Activated T-helper 1 cell treated with anti-CD3 and anti-CD28 coated beads, Interleukin-12 subunit alpha, Interleukin-12 subunit beta, Interleukin-2, Interleukin-4 antibody, amounts not matched to agents 30 ng/mL and 10 ng/mL and 1 ng/mL, durations not matched to agents 14 hours and 24 hours and 36 hours (primary cell): ENCODE measurements at places on chromosomes 3 and 15. TPM values are rescaled to one million over a fixed set of nuclear protein-coding genes. Genes with fewer than 3 reads are reported as not detected.

LRRC57 gene
- total RNA-seq = 19.9 TPM in 2 replicates

CLRN1 gene
- not detected in 2 replicates for total RNA-seq

PRSS50 gene
- not detected in 2 replicates for total RNA-seq

BSN gene
- total RNA-seq = 0.13 and 0.34 TPM in 2 replicates

IL16 gene
- 107 and 111 TPM in 2 replicates for total RNA-seq

TNFAIP8L3 gene
- total RNA-seq = 0.20 and 0.49 TPM in 2 replicates

HYAL3 gene
- total RNA-seq = 7.9 and 8.0 TPM in 2 replicates

MIX23 gene
- total RNA-seq = 106 and 111 TPM in 2 replicates

GRCh38 chr15:40106203-40107161 lies 2.2 kb downstream of the BMF start:
- DNase-seq = no peak

DNA sequence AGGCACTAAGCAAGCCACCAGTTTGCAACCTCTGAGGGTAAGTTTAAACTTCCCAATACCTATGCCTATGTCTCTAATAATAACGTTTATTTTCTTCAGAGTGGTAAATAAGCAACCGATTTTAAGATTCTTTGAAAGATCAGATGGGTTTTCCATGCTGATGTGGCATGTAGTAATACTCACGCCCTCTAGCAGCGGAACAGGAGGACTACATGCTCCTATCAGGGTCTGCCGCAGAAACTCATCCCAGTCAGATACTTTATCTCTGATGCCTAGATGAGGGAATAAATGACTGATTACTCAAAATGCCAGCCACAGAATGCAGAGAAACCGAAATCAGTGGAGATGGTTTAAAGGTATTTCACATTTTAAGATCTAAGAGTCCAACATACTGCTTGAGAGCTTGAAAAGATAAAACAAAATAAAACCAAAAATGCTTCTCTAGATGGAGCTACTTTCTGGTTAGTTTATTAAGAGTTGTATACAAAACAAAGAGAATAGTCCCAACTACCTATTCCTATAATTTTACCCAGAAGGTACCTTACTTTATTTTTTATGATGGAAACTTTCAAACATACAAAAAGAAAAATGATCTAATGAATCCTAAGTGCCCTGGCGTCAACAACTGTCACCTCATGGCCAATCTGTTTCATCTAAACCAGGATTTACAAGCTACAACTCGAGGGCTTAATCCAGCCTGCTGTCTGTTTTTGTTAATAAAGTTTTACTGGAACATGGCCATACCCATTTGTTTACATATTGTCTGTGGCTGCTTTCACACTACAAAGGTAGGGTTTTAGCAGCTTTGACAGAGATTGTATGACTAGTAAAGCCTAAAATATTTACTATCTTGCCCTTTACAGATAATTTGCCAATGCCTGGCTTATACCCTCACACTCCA lies 37.5 kb upstream of the STIMATE start:
- DNase-seq = peak; percentile 16

DNA sequence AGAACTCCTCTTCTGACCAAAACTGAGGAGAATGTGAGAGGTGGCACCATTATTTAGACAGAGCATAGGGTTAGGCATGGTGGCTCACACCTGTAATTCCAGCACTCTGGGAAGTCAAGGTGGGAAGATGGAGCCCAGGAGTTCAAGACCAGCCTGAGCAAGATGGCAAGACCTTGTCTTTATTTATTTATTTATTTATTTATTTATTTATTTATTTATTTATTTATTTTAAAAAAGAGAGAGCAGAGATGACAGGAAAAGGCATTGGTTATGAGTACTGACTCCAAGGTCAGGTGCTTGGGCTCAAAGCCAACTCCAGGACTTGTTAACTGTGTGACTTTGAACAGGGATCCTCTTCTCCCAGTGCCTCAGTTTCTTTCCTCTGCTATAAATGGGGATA lies 217.7 kb downstream of the MEX3B start:
- DNase-seq = no peak

GRCh38 chr15:43382310-43382709 lies 11.4 kb downstream of the TUBGCP4 start:
- DNase-seq = no peak

- DNase-seq = peak; percentile 48
Observed at GRCh38 chr3:49602877-49603411, 48.7 kb downstream of the BSN start.

GRCh38 chr3:143952569-143953072 lies 19.0 kb upstream of the DIPK2A start:
- no peak for DNase-seq

DNA sequence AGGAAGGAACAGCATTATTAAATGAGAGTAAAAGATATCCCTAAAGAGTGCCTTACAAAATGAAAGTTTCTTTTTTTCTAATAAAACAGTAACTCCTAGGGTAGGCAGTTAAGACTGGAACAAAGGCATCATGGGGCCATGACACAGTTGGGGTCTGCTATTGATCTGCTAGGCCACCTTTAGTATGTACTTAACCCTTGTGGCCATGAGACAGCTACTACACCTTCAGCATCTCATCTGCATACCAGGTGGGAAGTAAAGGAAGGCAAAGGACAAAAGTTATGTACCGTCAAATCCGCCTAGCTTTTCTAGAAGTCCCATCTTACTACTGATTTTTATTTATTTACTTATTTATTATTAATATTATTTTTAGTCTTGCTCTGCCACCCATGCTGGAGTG lies 93.8 kb upstream of the FHIT start:
- DNase-seq = no peak

- DNase-seq = no peak
Observed at GRCh38 chr3:178802259-178802658, 266.0 kb downstream of the KCNMB2 start.

DNA sequence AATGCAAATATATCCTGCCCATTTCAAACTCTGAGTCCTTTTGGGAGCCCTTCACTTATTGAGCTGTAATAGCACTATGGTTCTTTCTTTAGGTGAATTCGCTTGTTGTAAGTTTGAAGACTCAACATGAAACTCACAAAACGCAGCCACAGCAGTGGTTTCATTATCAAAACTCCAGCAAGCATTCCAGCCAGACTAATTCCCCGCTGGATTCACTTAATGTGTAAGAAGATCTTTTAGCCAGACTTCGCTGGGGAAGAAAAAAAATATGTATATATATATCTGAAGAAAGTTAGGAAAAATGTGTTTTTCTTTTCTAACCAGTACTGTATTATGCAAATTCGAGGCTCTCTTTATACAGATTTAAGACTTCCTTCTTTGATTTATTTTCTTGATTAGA lies 241.1 kb downstream of the WNT5A start:
- DNase-seq = no peak

GRCh38 chr3:83843716-83844115 lies 1115.1 kb upstream of the CADM2 start:
- DNase-seq = no peak

- no peak for DNase-seq
Observed at GRCh38 chr15:78389738-78390137, 48.3 kb upstream of the IREB2 start.

- DNase-seq = no peak
Observed at GRCh38 chr3:5012367-5012766, 33.1 kb downstream of the BHLHE40 start.

- no peak for DNase-seq
Observed at GRCh38 chr15:66042624-66043023, 173.3 kb downstream of the RAB11A start.

DNA sequence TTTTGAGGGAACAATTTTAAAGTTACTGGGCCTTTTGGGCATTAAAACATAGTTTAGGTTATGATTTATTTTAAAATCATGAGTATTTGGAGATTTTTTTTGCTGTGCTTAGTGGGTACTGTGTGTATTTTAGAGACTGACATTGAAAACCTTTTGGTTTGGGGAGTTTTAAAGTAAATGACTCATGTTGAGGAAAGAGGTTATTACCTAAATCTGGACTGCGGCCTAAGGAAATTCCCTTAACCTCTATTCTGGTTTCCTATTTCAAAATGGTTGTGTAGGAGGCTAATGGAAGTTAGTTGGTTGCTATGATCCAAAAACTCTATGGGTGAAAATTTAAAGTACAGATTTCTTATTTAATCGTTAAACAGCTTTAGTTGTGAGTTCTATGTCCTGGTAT lies 57.3 kb upstream of the DPH6 start:
- DNase-seq = no peak

DNA sequence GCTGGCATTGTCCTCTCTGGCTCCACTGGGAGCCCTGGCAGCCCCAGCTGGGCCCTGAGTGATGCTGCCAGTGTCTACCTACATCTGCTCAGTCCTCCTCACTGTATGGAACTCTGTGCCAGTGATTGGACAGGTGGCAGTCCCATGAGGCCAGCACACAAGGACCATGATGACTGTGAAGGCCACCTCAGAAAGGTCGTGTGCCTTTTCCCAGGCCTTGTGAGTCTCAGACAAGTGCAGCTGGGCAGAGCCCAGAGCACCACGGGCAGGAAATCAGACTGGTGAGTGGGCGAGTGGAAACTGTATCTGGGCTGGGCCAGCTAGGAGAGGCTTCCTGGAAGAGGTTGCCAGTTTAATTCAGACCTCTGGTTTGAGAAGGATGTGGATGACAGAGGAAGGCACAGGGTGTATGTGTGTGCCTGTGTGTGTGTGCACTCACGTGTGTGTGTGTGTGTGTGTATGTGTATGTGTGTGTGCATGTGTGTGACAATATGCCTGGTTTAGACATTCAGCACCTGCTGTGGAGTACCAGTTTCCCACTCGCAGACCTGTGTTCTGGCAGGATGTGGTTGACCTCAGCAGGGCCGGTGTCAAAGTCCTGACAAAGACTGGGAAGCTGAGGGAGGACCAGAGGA lies 7.0 kb downstream of the MAPKAPK3 start:
- no peak for DNase-seq
